Neural progenitor cell (in vitro differentiated cells): ENCODE measurements at places on chromosomes 2 and 18. TPM values are rescaled to one million over a fixed set of nuclear protein-coding genes. Genes with fewer than 3 reads are reported as not detected.

Gene CPS1
- total RNA-seq = 73.2 and 86.8 TPM in 2 replicates

Gene HEATR5B
- total RNA-seq = 20.5 and 23.7 TPM in 2 replicates

Gene AQP12B
- not detected in 2 replicates for total RNA-seq

DNA sequence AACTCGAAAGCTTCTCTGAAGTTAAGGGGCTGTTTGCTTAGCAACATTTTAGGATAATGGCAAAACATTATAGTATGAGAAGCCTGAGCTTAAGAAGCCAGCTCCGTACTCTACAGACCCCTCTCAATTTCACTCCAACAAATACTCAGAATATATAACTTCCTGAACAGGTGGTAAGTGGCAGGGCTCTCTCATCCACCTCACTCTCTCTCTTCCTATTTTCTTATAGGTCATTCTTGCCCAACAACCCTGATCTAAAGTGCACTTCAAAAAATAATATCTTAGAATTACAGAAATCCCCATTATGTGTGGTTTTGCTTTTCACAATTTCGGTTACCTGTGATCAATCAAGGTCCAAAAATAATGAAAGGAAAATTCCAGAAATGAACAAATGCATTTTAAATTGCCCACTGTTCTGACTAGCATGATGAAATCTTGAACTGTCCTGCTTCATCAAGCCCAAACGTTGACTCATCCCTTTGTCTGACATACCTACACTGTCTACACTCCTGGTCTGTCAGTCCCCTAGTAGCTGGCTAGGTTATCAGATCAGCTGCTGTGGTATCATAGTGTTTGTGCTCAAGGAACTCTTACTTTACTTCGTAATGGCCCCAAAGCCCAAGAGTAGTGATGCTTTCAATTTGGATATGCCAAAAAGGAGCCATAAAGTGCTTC is 122.8 kb upstream of the COL5A2 start:
- no peaks in the 10 kb centered on the region for H3K36me3 ChIP-seq
- no peak for DNase-seq
- no peak overlapping the region for H3K4me3 ChIP-seq
- no peak overlapping the region for H3K27ac ChIP-seq
- H3K4me1 ChIP-seq = no peaks in the 10 kb centered on the region

- no peaks in the 10 kb centered on the region for H3K27me3 ChIP-seq
- DNase-seq = no peak
- H3K4me3 ChIP-seq = no peak overlapping the region
- H3K36me3 ChIP-seq = no peaks in the 10 kb centered on the region
Observed at GRCh38 chr18:32891797-32892196, 119.0 kb upstream of the KLHL14 start.
